Peyer's patch (tissue), 4 donors: ENCODE measurements at places on chromosomes 4 and X. TPM values are rescaled to one million over a fixed set of nuclear protein-coding genes. Genes with fewer than 3 reads are reported as not detected.

- no peaks in the 10 kb centered on the region for H3K27me3 ChIP-seq
- no peaks in the 10 kb centered on the region for H3K4me1 ChIP-seq
- no peak overlapping the region for H3K4me3 ChIP-seq
- H3K36me3 ChIP-seq = no peaks in the 10 kb centered on the region
Observed at GRCh38 chr4:176137631-176138030, 57.8 kb downstream of the SPATA4 start.

DNA sequence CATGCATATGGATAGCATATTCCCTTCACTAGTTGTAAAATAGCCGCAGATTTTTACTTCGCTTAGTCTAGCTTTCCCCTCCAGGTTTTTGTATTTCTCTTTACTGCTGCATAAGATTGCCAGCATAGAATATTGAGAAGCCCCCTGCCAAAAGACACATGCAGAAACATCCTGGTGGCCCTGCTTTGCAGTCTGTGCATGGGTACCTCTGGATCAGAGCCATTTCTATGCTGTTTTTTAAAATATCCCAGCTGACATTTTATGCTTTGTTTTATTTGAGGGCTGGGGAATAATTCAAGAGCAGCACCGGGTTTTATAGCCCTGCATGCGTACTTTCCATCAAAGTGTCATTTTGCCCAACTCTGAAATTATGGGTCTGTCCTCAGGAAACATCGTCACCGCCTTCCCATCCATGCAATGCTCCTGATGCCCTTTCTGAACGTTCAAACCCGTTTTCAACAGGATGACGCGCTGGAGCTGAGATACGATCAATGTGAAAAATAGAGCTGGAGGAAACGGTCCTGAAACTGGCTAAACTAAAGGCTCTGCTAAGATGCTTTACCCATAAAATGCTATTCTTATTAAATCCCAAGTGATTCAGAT lies 314.3 kb downstream of the EVC2 start:
- H3K4me1 ChIP-seq = no peaks in the 10 kb centered on the region
- H3K36me3 ChIP-seq = no peaks in the 10 kb centered on the region
- H3K27ac ChIP-seq = no peak overlapping the region
- H3K27me3 ChIP-seq = no peaks in the 10 kb centered on the region
- DNase-seq = no peak

GRCh38 chr4:73103799-73104503 lies 34.4 kb upstream of the COX18 start:
- H3K27me3 ChIP-seq = no peaks in the 10 kb centered on the region
- H3K4me3 ChIP-seq = peak overlapping the region; percentile 4
- H3K36me3 ChIP-seq = peaks cover 41% of the 10 kb centered on the region
- H3K27ac ChIP-seq = peak overlapping the region; percentile 26
- DNase-seq = no peak
- no peaks in the 10 kb centered on the region for H3K4me1 ChIP-seq

DNA sequence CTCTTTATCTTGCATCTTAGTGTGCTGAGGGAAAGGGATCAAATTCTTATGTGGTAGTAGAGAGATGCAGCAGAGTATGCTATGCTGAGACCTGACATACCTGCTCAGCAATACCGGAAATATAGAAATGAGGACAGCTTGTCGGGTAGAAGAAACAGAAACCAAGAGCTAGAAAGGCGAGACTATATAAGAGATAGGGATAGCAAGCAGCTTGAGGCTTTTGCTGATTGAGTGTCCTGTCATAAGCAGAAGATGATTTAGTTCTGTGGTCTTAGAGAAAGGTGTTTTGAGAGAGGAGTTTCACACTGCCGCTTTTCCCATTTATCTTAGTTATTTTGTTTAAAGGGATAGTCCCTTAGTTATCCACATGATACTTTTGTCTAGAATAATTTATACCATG lies 31.7 kb downstream of the USP9X start:
- H3K4me3 ChIP-seq = no peak overlapping the region
- DNase-seq = no peak
- H3K27me3 ChIP-seq = no peaks in the 10 kb centered on the region
- no peaks in the 10 kb centered on the region for H3K36me3 ChIP-seq
- no peaks in the 10 kb centered on the region for H3K4me1 ChIP-seq

GRCh38 chrX:108025954-108026600 lies 18.8 kb upstream of the VSIG1 start:
- H3K4me3 ChIP-seq = no peak overlapping the region
- no peaks in the 10 kb centered on the region for H3K4me1 ChIP-seq
- no peak overlapping the region for H3K27ac ChIP-seq
- DNase-seq = no peak

- H3K4me3 ChIP-seq = no peak overlapping the region
- no peaks in the 10 kb centered on the region for H3K36me3 ChIP-seq
- H3K27me3 ChIP-seq = no peaks in the 10 kb centered on the region
- no peak for DNase-seq
- H3K27ac ChIP-seq = no peak overlapping the region
- H3K4me1 ChIP-seq = no peaks in the 10 kb centered on the region
Observed at GRCh38 chr4:158347556-158347955, 137.3 kb downstream of the TMEM144 start.

DNA sequence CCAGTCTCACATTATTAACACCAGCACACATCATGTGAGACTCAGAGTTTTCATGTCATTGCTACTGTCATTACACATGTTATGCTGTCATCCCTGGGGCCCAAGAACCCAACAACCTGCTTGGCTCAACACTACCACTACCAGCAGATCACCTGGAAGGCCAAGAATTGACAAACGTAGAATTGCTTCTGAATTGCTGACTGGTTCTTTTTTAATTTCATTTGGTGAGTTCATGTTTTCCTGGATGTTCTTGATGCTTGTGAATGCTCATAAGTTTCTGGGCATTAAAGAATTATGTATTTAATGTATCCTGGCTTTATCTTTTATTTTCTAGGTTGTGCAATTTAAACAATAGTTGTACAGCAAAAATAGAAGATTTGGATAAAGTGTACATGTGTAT lies 40.2 kb downstream of the ACTRT1 start:
- H3K4me1 ChIP-seq = no peaks in the 10 kb centered on the region
- no peak overlapping the region for H3K27ac ChIP-seq
- H3K27me3 ChIP-seq = no peaks in the 10 kb centered on the region
- no peak overlapping the region for H3K4me3 ChIP-seq

DNA sequence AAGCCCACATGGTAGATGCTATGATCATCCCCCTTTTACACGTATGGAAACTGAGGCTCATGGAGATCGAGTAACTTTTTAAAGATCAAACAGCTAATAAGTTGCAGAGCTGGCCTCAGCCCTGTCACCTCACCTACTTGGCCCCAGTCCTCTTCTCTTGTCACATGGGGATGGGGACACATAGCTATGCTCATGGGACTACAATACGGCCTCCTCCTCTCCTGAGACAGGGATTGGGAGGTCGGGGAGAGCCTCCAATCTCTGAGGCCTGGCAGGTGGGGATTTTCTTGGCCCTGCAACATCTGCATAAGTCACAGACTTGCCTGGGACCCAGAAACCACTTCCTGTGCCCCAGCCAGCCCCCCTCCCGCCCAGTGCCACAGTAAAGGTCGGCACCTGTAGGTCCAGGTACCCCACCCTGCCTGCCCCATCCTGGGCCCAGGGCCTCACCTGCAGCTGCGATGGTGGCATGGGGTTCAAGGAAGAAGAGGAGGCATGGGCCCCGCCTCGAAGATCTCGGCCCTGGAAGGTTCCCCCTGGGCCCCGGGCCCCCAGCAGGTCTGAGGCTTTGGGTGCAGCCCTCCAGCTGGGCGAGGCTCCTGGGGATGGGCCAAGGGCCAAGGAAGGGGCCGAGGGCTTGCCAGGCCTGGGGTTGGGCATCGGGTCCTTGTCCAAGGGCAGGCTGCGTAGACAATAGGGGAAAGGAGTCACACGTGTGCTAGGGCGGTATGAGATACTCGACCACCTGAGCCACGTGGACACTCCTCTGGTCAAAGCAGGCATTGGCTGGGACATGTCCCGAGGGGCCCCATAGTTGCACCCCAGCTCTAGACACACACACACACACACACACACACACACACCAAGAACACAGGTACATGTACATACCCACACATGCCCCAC lies 6.4 kb downstream of the FOXP3 start:
- H3K27ac ChIP-seq = no peak overlapping the region
- no peak overlapping the region for H3K4me3 ChIP-seq
- peaks cover 5% of the 10 kb centered on the region for H3K4me1 ChIP-seq
- DNase-seq = peak; percentile 49

DNA sequence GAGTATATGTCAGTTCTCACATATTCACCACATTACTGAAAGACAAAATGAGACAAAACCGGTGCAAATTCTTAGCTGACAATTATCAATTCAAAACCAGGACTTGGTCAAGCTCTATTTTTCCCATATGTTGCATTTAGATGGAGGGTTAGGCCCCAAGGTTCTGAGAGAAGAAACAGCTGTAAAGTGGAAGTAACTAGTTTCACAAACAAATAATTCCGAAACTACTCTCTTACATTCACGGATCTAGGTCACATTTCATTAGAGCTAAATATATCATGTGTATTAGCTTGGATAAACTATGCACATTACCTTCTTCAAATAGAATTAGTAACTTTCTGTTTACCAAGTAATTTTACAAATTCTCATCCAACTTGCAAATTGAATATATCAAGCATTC lies 3.7 kb upstream of the GABRA2 start:
- H3K27ac ChIP-seq = no peak overlapping the region
- H3K4me3 ChIP-seq = no peak overlapping the region
- H3K4me1 ChIP-seq = no peaks in the 10 kb centered on the region
- no peak for DNase-seq

DNA sequence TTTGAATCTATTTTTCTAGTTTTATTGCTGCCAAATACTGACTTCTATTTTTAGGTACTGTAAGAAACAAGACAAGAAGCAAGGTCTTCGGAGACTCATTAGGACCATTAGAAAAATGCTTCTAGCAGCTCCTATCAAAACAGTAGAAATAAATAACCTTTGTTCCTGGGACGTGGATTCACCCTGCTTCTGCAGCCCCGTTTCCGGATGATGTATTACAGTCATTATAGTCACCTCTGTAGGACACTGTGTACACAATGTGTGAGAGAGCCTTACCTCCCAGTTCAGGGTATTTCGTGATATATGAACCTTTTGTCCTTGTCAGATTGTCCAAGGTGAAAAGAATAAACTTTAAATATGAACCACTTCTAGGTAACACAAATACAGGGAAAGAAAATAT lies 484.0 kb upstream of the TECRL start:
- DNase-seq = no peak
- no peak overlapping the region for H3K4me3 ChIP-seq
- no peaks in the 10 kb centered on the region for H3K27me3 ChIP-seq
- H3K36me3 ChIP-seq = no peaks in the 10 kb centered on the region
- H3K4me1 ChIP-seq = no peaks in the 10 kb centered on the region
- H3K27ac ChIP-seq = no peak overlapping the region

GRCh38 chr4:76053730-76054129 lies 17.9 kb upstream of the CXCL11 start:
- no peak overlapping the region for H3K4me3 ChIP-seq
- DNase-seq = no peak
- H3K27ac ChIP-seq = no peak overlapping the region
- H3K36me3 ChIP-seq = no peaks in the 10 kb centered on the region
- no peaks in the 10 kb centered on the region for H3K27me3 ChIP-seq

- no peak for DNase-seq
- H3K4me1 ChIP-seq = no peaks in the 10 kb centered on the region
- no peak overlapping the region for H3K4me3 ChIP-seq
- H3K27me3 ChIP-seq = no peaks in the 10 kb centered on the region
- H3K27ac ChIP-seq = no peak overlapping the region
Observed at GRCh38 chrX:8304668-8305067, 133.6 kb upstream of the VCX2 start.

DNA sequence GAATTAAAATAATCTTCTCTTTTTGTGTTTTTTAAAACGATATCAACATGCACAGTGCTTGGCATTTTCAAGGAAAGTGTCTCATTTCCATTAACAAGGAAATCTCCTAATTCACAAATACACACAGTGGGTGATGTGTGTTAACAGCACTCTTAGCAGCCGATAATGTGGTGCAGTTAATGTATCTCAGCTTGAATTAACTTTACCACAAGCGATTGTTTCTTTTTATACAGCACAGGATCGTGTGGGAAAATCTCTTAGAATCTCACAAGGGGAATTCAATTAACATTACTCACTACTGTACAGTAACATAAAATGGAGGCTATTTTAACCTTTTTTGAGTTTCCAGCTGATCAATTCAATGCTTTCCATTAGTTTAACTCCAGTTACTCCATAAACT lies 1841.9 kb downstream of the STIM2 start:
- no peak for DNase-seq
- H3K4me3 ChIP-seq = no peak overlapping the region
- no peaks in the 10 kb centered on the region for H3K27me3 ChIP-seq
- no peak overlapping the region for H3K27ac ChIP-seq
- no peaks in the 10 kb centered on the region for H3K4me1 ChIP-seq

DNA sequence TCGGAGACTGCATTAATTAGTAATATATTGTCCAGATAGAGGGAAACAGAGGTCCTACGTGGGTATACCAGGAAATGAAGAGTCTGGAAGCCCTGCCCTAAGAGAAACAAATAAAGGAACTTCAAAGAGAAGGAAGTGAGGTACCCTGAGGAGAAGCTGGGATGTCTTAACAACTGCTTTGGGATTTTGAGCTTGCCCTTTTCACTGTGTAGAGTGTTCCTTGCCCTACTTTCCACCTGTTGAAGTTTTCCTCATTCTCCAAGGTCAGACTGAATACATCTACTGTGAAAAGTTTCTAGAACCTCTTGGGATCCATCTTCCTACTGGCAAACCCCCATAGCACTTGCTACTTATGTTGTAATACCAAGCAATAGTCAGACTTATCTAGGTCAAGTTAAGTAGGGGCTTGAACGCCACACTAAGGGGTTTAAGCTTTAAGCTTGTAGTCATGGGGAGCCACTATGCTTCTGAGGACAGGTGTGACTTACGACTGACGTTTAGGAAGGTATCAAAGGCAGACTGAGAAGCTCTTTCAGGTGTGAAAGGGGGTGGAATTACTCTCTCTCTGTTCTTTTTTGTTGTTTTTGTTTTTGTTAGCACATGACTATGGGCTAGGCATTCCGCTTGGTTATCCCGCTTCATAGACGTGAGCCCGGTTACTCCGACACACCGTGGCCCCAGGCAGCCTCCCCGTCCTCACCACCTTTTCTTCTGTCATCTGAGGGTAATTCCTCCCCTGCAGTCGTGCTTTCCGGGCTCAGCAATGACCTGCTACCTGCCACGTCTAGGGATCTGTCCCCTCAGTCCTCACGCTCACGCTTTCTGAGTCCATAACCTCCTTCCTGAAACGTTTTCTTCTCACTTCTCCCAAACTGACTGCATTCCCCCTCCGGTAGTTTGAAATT lies 959 bp upstream of the REST start:
- peaks cover 30% of the 10 kb centered on the region for H3K4me1 ChIP-seq
- H3K4me3 ChIP-seq = peak overlapping the region; percentile 99
- no peak overlapping the region for H3K27ac ChIP-seq
- no peaks in the 10 kb centered on the region for H3K27me3 ChIP-seq

- no peak overlapping the region for H3K27ac ChIP-seq
- H3K4me3 ChIP-seq = peak overlapping the region; percentile 45
- no peaks in the 10 kb centered on the region for H3K36me3 ChIP-seq
- DNase-seq = no peak
Observed at GRCh38 chr4:94758700-94759399, 1.1 kb downstream of the BMPR1B start.

Gene F8A2
- 13.0 TPM for total RNA-seq

Gene C4orf50
- total RNA-seq = 0.83 TPM

Gene UGT8
- 61.3 TPM for total RNA-seq

Gene CXCL8
- not detected for total RNA-seq

Gene CCNA2
- total RNA-seq = 9.6 TPM

Gene POF1B
- 82.0 TPM for total RNA-seq

Gene CNGA1
- 9.8 TPM for total RNA-seq

Gene RAB33B
- 6.3 TPM for total RNA-seq
